ENCODE measurements at places on chromosomes 7 and 10. TPM values are rescaled to one million over a fixed set of nuclear protein-coding genes. Genes with fewer than 3 reads are reported as not detected.

SPDYE5 gene
- not detected for total RNA-seq

- no peak for DNase-seq
Measured at GRCh38 chr10:131906269-131906639, 5.4 kb downstream of the PPP2R2D start.

DNA sequence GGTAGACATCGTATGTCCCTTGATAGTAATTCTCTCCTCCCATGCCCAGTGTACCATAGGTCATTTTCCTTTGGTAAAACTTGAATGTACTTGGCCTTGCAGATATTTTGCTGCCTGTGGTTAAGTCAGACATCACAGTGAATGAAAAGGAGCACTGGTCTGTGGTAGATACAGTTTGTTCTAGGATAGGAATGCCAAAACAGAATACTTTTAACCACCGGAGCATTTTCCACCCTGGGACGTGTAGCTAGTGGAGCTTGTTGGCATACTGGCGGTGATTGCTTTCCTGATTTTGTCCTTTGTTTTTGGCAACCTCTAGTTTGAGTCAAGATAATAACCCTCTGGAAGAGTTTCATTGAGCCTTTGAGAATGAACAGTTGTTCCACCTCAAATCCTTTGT is 92.0 kb upstream of the BMPER start:
- no peak for DNase-seq

DNA sequence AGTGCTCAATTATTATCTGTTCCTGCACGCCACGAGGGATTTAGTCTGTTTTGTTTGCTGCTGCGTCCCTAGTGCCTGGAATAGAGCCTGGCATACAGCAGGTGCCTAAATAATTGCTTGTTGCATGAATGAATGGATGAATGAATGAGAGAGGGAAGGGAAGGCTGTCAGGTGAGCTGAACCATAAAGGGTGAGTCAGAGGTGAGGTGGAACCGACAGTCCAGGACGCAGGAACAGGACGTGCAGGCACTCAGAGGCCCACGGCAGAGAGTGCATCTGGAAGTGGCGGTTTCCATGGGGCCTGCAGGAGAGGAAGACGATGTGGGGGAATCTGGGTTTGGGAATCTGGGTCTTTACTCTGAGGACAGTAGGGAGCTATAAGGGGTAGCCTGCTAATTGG is 17.7 kb upstream of the PPIF start:
- peak; percentile 79 for DNase-seq

GRCh38 chr10:33638374-33638773 is 303.9 kb upstream of the NRP1 start:
- no peak for DNase-seq

SVOPL gene
- total RNA-seq, result under 0.01 TPM

- DNase-seq, result no peak
Measured at GRCh38 chr7:132720835-132721234, 144.6 kb upstream of the PLXNA4 start.

- no peak for DNase-seq
Measured at GRCh38 chr10:24041034-24041433, 167.9 kb upstream of the KIAA1217 start.

TPST1 gene
- 31.4 TPM for total RNA-seq

SLC29A3 gene
- 0.53 TPM for total RNA-seq

DNA sequence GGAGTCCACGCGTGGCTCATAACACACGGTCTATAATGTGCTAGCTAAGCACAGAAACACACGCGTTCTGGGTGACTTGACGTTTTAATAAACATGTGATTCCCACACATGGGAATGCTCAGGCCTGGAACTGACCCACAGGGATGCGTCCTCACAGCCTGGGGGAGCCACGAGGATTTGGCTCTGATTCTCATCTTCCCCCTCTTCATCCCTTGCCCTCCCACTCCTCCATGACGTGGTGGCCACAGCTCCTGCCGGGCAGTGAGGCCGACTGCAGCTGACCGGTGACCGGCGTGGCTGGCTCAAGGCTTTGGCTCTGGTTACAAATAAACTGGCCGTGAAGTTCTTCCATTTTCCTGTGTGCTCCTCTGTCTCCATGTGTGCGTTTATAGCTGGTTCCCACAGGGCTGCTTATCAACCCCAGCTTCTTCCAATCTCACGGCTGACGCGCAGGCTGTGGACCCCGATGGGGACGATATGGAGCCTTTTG is 40.9 kb upstream of the KLF6 start:
- no peak for DNase-seq

DNA sequence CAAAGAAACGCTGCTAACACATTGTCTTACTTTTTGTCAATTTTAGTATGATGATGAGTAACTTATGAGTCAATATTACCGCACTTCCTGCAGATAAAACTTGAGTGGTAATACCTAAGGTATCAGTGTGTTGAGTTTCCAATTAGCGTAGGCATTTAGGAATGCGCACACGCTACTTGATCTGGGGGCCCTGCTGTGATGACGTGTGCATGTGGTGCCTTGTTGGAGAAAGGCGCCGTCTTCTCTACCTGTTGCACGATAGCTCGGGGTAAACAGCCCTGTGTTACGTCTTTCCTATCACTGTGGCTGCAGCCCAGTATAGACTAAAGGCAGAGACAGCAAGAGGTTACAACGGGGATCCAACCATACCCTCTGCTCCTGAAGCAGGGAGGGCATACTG is 476.8 kb upstream of the ADARB2 start:
- peak; percentile 97 for DNase-seq

DNA sequence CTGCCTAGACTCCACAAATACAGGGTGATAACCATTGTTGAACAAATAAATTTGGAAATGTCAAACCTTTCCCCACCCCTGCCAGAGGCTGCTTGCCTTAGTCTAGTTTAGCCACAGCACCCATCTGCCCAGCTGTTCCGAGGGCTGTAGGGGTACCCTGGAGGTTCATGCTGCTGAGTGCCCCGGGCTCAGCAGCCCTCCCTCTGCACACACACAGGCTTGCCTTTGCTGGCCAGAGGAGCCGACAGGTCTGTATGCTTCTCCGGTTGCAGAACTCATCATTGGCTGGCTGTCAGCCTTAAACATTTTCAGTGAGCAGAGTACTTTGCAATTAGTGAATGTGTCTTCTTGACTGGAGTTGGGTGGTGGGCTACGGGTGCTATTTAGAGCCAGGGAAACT is 122.9 kb downstream of the NRF1 start:
- DNase-seq, result no peak

DNA sequence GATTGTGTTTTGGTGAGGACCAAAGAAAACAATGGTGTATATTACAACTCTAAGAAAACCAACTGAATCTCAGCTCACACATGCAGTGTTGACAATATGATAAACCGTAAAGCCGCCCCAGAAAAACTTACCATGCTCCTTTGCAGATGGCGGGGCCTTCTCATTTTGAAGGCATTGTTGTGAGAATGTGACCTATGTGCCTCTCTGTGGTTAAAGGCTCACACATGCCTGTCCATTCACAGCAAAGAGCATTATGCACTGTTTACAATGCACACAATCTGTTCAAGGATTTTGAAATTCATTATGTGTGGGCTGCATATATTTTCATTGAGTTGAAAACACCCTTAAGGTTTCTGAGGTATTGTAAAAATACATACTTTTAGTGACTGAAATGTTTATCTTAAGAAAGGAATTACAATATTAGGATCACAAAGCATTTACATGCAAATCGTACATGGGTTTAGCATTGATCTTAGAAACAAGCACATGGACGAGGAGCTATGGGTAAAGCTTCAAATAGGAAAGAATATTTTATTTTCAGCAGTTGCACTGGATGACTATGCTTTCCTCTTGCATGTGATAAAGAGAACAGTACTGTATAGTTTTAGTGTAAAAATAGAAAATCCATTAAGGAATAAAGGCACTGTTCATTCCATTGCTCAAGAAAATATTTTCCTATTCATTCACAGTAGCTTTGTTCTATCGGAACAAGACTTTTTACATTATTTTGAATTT is 334.3 kb downstream of the ARL4A start:
- no peak for DNase-seq

DNA sequence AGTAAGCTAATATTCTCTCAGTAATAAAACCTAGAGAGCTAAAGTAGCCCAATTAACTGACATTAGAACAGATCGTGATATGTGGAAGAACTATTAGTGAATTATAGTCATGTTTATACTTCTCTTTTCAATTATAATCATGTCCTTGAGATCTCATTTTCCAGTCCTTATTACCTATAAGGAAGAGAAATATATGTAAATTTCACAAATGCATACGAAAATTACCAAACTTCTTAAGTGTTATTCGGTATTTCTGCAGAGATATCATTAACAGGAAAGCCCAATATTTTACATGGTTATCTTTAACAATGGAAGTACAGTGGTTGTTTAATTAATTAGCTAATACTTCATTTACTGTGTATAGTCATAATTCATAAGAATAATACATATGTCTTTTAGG is 110.7 kb downstream of the PTEN start:
- DNase-seq, result no peak

PAPOLB gene
- under 0.01 TPM for total RNA-seq

DNA sequence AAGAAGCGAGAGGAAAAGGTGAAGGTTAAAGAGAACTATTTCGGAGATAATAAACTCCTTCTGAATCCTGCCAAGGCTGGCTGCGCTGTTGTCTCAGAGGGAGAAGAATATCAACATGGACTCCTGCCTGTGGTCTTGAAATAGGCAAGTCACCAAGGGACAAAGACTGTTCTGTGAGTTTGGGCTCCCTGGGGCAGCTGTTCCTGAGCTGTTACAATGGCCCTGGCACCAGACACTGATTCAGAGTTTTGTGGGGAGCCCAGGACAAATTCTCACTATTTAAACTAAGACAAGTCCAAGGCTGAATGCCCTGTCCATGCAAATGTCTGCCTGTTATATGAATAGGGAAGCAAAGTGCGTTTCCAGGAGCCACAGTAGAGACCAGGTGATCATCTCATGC is 81.4 kb downstream of the PRPF18 start:
- no peak for DNase-seq

- DNase-seq, result no peak
Measured at GRCh38 chr7:151481650-151482505, 37.8 kb downstream of the RHEB start.

GRCh38 chr10:108523016-108523800 is 1358.7 kb upstream of the SORCS1 start:
- no peak for DNase-seq
